ENCODE measurements at places on chromosomes 11 and 22. TPM values are rescaled to one million over a fixed set of nuclear protein-coding genes. Genes with fewer than 3 reads are reported as not detected.

The DMC1 gene
- total RNA-seq = 6.3 TPM

DNA sequence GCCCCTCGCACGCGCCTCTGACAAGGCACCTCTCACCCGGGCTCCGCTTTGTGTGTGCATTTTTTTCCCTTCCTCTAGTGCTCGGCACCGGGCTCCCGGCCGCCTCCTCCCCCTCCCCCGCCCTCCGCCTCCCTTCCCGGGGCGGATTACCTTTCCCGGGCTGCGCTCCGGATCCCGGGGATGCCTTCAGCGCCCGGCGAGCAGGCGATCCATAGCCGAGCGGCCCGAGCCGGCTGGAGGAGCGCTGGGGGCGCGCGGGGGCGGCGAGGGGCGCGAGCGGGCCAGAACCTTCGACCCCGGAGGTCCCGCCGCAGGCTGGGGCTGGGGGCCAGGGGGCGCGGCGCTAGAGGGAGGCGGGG is 282 bp downstream of the MPPED2 start:
- DNase-seq = no peak

The CD3D gene
- not detected for total RNA-seq

The OR4A16 gene
- not detected for total RNA-seq

The SCGB2A2 gene
- total RNA-seq = not detected

The P2RY6 gene
- total RNA-seq = 4.0 TPM

DNA sequence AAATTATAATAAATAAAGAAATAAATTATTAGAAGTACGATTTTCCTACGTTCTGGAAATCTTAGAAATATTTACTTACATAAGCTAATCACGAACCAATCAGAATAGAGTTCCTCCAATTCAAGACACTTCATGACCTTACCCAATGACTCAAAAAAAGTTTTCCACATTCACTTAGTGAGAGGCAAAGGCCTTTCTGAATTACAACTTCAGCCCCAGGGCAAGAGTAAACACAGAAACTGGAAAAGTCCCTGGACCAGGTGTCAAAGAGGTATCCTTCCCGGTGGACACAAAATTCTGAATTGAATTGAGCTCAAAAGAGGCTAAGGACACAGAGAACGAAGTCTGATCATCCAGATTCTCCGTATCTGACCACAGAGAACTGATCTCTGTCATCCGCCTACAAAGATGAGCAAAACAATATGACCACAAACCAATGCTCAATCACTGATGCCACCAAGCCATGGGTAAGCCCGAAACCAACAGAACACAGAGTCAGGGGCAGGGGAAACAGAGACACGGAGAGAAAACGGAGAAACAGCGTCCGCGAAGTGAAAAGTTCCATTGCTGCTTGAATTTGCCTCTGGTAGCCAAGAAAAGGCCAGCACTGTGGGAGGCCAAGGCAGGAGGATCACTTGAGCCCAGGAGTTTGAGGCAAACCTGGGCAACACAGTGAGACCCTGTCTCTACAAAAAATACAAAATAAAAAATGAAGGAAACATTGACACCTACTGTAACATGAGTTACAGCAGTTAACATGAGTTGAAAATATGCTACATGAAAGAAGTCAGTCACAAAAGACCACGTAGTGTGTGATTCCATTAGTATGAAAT is 6.8 kb downstream of the BID start:
- DNase-seq = no peak

DNA sequence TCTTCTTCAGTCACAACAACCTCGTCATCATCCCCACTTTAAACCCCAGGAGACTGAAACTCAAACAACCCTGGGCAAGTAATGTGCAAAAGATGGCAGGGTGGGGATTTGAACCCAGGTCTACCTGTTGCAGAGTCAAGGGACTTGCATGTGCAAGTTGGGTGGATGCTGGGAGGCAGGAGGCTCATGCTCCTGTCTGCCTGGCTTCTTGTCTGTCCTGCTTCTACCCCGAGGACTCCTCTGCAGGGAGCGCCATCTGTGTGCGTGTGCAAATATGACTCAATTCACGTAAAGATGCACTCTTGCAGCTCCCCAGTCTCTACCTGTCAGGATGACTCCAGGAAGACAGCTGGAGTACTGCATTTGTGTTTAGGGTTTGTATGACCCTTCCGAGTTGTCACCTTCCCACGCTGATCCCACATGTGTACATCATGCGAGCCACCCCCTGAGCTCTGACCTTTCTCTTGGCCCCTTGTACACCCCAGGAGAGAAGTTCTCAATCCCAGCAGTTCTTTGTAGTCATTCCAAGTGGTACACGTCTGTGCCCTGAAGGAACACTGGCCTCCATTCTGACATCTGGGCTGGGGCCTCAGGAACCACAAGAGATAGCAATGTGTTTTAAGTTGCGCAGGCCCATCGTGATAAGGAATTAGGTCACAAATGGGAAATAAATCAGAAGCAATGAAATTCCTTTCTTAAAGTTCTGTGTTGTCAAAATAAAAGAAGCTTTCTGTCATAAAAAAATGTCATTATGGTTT is 95.7 kb downstream of the CWC15 start:
- DNase-seq = no peak

GRCh38 chr11:79413268-79413667 is 27.6 kb downstream of the TENM4 start:
- DNase-seq = peak; percentile 66

GRCh38 chr11:128450882-128451651 is 136.3 kb downstream of the ETS1 start:
- no peak for DNase-seq

GRCh38 chr22:23157560-23158515 is 12.6 kb downstream of the RAB36 start:
- DNase-seq = no peak

The CASP5 gene
- total RNA-seq = not detected

The BET1L gene
- 23.7 TPM for total RNA-seq

- DNase-seq = no peak
Observed at GRCh38 chr11:117929142-117929915, at the start of gene TMPRSS13. TMPRSS13 (minus strand) TSS chr11:117929402; CDS start chr11:117929307, 95 bp downstream.

DNA sequence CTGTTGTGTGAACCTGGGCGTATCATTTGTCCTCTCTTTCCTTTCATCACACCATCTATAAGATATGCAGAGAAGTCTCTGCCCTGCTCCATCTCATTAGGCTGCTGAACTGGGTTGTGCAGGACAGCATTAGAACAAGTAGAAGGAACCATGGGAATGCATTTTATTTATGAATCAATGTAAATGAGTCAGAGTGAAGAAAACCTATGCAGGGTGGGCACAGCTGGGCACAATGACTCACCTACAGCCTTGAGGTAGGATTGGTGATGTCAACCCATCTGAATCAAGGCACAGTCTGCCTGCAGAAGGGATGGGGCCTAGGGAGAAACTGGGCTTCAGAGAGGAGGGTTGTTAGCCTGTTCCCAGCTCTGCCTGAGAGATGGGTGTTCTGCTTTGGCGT is 123.4 kb downstream of the CSNK2A3 start:
- DNase-seq = no peak

DNA sequence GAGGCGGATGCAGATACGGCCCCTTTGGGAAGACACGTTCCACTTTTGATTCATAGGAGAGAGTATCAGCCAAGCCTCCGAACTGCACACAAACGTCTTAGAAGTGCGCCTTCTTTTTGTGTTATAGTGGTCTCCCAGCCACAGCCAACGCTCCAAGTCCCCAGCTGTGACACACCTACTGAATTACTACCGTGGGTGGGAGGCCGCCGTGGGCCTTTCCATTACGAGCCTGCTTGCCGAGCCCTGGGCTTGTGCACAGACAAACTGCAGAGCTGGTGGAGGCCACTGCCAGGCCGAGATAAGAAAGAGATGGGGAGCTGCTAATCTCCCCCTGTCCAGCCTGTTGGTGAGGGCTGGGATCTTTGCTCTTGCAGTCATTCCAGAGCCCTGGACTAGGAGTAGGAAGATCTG is 761 bp downstream of the HMBS start:
- DNase-seq = no peak

The KCNK4 gene
- total RNA-seq = not detected

DNA sequence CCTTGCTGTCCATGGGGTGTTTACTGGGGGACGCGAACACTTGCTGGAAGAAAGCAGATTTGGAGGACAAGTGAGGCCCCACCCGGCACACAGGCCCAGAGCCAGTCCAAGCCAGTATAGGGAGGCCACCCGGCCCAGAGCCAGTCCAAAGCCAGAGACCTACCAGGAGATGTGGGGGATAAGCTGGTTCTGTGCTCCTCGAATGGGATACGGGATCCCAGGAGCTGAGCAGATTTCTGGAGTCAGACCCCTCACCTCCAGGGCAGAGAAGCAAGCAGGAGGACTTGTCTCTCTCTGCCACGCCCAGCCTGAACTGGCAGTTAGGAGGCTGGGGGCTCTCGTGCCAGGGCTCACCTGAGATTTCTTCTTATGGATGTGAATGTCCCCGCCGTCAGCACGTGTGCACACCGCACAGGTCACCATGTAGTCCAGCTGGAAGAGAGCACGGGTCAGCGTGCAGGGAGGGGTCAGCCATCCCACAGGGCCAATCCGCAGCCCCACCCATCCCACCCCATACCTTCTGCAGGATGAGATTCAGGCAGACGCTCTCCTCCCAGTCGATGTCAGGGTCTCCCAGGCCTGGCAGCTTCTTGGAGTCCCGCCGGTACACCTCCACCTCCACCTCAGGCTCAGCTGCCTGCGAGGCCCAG is 35.3 kb downstream of the KIAA0930 start:
- no peak for DNase-seq

The PLEKHB1 gene
- total RNA-seq = 4.6 TPM

- DNase-seq = no peak
Observed at GRCh38 chr22:42644422-42645340, 4.3 kb upstream of the ATP5MGL start.

- DNase-seq = no peak
Observed at GRCh38 chr11:70900540-70900939, 351.8 kb downstream of the SHANK2 start.

DNA sequence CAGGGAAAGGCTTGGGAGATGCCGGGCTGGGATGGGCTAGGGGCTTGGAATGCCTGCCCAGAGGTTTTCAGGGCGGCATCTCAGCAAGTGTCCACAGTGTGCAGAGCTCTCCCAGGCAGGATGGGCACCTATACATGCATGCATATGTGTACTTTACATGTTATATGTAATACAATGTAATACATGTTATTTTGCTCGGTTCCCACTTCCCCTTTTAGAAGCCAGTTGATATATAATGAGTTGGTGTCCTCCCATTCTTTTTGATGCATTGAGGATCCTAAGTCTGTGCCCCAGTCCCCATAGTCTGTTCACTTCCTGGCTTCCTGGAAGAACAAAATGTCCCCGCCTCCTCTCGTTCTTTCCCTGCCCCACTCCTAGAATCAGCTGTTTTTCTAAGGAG is 20.1 kb upstream of the EIF3D start:
- DNase-seq = no peak

GRCh38 chr11:26805001-26805400 is 83.1 kb upstream of the SLC5A12 start:
- no peak for DNase-seq

The NLRP6 gene
- not detected for total RNA-seq

- no peak for DNase-seq
Observed at GRCh38 chr22:30471616-30472318, at the start of gene SEC14L3. SEC14L3 (minus strand) TSS chr22:30472017; CDS start chr22:30471958, 59 bp downstream.

DNA sequence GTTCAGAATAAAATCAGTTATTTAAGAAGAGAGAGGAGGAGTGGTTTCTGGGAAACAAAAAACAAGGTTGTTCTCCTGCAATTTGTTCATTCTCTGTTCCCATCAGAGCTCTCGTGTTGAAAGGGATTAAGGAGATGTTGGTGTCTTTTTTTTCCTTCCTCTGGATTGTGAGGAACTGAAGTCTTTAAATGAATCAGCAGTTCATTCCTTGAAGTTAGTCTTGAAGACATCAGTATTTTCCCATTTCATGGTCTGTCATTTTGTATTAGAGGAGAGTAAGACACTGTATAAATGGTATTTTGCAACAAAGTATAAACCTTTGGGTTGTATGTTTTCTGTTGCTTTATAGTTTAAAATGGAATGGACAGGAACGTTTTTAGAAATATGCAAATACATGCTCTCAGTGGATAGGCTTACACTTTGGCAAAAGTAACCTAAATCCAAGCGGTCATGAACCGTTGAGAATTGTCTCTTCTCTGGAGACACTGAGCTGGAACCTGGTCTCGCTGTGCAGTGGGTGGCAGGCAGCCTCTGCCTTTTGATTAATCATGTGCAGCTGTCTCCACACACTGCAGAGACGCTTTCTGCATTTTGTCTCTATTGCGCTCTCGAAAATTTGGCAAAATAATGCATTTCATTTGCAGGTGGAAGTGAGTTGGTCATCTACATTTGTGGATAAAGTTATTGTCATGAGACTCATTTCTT is 33.0 kb downstream of the SAMM50 start:
- no peak for DNase-seq

DNA sequence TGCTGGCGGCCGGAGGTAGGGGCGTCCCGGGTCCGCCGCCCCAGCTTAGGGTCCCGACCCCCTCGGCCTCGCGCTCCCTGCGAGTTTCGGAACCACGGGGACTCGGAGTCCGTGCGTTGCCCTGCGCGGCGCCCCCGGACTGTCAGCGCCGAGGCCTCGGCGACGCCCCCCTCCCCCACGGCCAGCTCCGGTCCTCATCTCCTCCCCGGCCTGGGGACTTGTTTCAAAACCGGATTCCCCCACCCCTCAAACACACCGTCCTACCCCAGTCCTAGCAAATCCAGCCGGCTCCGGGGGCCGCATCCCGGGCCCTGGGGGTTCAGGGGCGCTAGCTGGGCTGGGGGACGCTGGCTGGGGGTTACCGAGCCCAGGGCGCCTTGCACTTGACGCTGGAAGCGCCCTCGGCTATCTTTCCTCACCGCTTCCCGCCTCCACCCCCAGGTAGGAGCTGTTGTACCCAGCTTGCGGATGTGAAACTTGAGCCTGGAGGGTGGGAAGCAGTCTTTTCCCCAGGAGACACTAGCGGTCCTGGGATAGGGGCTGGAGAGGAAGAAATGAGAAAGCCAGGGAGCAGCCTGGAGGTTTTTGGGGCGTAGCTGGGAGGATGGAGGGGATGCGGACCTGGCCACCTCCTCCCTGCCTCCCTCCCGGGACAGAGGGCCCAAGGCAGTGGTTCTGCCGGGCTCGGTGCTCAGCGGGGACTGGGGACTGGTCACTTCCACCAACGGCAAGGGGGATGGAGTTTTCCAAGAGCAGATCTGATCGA is 550 bp downstream of the FBLN1 start:
- DNase-seq = no peak

- no peak for DNase-seq
Observed at GRCh38 chr11:78187366-78188285, 800 bp downstream of the KCTD21 start.

DNA sequence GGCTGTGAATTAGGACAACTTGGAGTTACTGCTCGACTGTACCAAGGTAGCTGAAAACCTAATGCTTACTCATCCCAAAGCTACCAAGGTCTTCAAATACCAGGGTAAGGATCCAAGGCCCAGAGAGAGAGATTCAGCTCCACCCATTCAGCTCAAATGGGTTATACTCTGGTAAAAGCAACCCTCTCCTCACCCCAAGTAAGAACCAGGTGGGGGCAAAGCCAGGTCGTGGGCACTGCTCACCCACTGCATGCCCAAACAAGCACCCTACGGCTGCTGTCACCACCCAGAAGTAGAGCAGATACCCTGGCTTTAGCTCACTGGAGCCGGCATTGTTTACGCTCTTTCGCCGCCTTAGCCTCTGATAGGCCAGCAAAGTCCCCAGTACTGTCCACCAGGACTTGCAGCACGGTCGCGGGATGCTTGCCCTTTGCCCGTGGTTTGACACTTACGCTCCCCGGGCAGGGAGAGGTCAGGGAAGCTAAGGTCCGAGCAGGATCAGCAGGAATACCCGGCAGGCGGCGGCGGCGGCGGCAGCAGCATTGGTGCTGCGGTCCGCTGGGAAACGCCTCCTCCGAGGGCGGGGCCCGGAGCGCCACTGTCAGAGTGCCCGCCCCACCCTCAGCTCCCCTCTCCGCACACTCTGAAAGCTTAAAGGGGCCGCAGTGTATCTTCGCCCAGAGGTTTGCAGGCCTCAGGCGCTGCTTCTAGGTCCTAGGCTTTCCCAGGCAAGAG is 19.6 kb downstream of the CKAP5 start:
- no peak for DNase-seq

All from epithelial cell of proximal tubule (primary cell).